ENCODE measurements at places on chromosomes 12 and 14.

DNA sequence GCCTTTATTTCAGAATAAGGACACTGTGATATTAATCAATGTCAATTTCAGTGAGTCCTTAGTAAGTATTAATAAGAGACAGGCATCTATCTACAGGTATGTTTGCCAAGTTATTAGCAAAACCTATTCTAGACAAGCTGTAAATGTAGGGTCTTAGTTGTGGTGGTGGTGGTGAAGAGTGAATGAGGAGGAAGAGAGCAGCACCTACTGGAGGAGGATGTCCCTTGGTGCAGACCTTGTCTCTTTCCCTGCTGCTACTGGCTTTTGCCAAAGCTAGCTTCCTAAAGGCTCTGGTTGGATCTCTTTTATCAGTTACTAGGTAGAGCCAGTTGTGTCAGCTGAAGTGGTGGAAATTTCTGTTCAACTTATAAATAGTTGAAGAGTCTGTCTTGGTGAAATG, 304.8 kb upstream of the ATP2B1 start:
- no peak for DNase-seq

DNA sequence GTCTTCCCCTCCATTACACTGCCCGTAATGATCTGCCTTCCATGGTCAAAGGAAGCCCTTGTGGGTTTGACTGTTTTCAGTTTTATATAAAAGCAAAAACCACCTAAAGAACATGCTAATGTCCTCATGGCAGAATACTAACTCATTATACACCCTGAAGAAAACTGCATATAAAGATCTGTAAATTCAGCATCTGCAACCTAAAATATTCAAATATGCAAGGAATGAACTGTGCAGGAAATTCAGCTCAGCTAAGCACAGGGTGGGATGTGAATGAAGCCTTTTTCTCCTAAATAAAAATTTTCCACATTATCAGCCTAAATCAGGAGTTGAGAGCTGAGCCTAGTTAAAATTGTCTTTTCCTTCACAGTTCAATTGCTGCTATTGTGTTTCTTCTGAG, 128.1 kb downstream of the NRXN3 start:
- no peak for DNase-seq

GRCh38 chr14:102690509-102691286, 86.6 kb upstream of the TRAF3 start:
- no peak for DNase-seq

DNA sequence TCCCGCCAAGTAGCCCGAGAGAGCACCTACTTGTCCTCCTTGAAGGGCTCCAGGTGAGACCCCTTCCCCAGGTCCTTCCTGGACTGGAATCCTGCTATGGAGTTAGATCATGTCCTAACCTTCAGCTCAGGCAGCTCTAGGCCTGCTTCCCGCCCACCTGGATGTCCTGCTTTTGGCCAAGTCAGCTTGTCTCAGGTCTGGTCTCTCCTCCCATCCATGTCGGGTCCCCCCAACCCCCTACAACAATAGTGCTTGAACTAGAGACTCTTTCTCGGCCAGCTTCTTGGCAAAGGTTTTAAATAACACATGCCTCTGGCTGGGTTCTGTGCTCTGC, 3.6 kb downstream of the NAB2 start:
- DNase-seq = no peak

DNA sequence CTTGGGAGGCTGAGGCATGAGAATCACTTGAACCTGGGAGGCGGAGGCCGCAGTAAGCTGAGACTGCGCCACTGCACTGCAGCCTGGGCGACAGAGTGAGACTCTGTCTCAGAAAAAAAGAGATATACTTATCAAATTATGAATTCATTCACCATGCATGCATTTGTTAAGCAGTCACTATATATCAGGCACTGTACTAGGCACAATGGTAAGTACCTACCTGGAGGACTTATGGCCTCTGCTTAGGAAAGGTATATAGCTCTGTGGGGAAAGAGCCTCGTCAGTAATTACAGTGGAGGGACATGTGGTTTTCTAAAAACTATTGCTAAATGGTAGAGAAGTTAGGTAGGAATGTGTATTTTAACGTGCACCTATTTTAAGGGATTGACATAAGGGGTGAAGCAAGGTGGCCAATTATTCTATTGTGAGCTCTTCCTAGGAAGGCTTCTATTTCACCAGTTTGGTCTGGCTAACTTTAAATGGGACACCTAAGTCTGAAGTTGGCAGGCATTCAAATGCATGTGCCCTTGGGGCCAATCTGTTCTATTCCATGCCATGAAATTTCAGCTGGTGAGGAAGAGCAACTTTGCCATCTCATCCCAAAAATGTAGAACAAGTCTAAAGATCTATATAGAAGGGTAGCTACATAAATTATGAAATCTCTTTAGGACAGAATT, 15.0 kb downstream of the TCP11L2 start:
- no peak for DNase-seq

- DNase-seq = no peak
These were observed 6.3 kb downstream of the RPS29 start for GRCh38 chr14:49579841-49580240.

DNA sequence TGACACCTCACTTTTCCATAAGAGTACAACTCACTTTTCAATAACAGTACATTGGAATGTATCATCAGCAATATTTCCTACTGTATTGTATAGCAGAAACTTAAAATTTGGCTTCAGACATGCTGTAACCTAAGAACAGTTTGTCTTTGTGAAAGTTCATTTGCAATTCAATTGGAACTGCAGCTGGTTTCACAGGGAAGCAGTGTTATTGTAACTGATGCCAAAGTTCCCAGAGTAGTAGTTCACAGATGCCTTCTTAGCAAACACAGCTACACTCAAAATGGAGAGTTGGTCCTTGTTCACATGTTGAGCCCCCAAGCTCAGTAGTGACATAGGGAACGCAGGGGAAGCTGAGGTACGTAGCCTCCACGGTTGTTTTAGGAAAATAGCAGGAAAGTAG, 23.3 kb downstream of the PPP1R36 start:
- DNase-seq = no peak

DNA sequence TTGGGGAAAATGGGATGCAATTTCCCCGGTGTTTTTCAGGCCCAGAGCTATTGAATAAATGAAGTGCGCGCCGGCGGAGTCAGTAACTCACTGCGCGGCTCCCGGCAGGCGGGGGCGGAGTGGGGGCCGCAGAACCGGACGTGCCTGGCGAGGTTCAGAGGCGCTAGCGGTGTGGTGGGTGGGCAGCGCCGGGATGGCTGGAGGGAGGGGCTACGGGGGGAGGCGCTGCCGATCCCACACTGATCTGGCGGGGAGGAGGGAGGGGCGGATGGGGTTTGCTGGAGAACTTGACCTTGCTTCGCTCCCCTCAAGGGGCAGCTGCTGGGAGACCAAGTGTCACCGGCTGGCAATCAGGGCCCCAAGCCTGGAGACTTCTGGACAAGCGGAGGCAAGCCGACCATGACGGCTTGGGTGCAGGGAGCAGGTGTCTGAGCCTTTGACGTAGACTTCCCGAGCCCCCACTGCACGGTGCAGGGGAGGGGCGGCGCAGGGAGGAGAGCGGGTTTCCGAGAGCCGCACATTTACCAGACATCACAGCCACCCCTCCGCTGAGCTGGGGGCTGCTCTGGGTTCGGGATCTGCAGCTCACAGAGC, 174.1 kb upstream of the RTL1 start:
- DNase-seq = no peak

GRCh38 chr14:68918612-68919011, 60.5 kb downstream of the ACTN1 start:
- DNase-seq = no peak

DNA sequence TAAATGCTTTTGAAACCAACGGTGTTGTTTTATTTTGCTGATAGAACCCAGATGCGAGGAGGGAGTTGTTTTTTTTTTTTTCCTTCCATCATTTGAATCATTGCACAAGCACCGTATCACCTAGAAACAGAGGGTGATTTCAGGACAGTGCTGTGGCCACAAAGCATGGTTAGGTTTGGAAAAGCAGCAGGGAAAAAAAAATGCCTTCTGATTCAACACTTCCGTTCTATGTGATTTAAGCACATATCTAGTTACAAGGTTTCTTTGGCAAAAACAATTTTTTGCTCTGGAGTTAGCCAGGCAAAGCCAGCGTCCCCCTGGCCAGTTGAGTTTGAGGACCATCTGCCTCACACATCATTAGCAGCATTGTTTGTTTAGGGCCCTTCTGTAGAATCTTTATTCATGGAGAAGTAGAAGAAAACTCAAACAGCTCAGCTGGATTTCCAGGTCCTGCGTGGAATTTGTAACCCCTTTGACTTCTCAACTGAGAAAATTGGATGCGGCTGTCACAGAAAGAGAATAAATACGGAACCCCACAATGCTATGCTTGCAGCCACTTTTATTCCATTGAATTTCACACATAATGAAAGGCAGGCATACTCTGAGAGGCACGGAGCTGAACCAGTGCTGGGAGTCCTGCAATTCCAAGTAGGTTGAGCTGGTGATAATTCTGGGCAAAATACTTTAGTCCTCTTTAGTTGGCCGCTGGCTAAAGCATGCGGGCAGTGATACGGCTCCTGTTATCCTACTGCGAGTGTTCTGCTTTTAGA, 17.0 kb upstream of the WNT5B start:
- DNase-seq = peak; percentile 95

DNA sequence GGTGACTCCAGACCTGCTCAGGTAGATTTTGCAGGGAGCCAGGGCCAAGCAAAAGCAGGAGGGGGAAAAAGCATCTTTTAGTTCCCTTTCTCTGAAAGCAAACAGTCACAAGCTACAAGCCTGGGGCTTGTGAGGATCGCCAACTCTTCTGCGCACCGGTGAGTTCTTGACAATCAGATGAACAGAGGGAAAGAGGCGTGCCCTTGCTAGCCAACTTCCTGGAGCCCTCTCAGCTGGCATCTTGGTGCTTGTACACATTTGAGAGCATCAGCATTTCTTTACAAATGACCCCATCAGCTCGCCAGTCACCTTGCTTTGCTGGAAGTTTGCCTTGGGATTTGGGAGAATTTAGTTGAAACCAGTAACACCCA, 55.5 kb downstream of the ZNF664 start:
- no peak for DNase-seq

- DNase-seq = no peak
These were observed 236.0 kb downstream of the ATP23 start for GRCh38 chr12:58177366-58177765.

DNA sequence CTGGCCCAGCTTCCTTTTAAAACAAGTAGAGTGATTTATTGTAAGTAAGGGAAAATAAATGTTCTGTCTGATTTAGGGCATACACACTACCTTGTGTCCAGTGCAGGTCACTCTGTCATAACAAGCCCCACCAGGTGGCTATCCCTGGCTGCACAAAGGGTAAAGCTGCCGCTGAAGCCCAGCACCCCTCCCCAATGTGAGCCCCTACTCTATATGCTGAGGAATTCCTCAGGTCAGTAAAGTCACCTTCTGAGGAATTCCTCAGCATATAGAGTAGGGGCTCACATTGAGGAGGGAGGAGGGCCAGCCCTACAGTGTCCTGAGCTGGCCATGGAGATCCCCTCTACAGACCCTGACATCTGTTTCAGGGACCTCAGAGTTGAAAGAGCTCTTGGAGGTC, 67.2 kb downstream of the TBC1D30 start:
- no peak for DNase-seq

GRCh38 chr14:32374155-32374554, 45.1 kb downstream of the AKAP6 start:
- DNase-seq = peak; percentile 27

GRCh38 chr14:94665121-94665520, 52.9 kb downstream of the SERPINA3 start:
- DNase-seq = peak; percentile 90

GRCh38 chr14:99454246-99454645, 26.4 kb downstream of the SETD3 start:
- peak; percentile 30 for DNase-seq

- no peak for DNase-seq
These were observed 365.1 kb upstream of the SFSWAP start for GRCh38 chr12:131345521-131346436.

DNA sequence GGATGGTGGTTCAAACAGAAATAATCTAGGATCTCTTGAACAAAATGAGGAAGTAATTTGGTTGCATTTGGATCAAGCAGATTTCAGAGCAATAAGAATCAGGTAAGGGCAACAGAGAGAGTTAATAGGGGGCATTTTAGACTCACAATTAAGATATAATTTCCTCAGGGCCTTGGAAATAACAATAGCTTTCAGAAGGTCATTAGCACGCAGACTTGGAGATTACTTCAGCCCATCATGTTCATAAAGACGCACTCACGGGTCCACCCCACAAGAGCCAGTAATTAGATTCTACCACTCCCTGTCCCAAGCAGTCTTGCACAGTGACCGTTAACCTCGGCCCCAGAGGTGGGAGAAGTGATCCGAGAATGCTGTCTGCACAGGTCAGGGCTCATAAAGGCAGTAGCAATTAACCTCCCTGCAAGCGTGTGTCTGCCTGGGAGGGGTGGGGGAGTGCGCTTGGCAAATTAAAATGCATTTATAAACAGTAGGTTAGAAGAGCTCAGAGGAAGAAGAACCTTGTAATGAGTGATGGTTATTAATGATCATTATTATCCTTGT, 125.7 kb upstream of the CCDC196 start:
- DNase-seq = no peak

GRCh38 chr14:20935303-20935984, 19.8 kb upstream of the RNASE2 start:
- no peak for DNase-seq

- DNase-seq = no peak
These were observed 204.5 kb upstream of the PRKD1 start for GRCh38 chr14:30132196-30132595.

Measured in fibroblast of the aortic adventitia (primary cell).